ENCODE measurements at places on chromosomes 2 and 18.

- DNase-seq: no peak
Measured at GRCh38 chr2:15253835-15254286, 307.3 kb downstream of the NBAS start.

- no peak for DNase-seq
Measured at GRCh38 chr2:226818930-226819329, 16.9 kb upstream of the RHBDD1 start.

- no peak for DNase-seq
Measured at GRCh38 chr2:59655809-59656208, 897.6 kb downstream of the BCL11A start.

DNA sequence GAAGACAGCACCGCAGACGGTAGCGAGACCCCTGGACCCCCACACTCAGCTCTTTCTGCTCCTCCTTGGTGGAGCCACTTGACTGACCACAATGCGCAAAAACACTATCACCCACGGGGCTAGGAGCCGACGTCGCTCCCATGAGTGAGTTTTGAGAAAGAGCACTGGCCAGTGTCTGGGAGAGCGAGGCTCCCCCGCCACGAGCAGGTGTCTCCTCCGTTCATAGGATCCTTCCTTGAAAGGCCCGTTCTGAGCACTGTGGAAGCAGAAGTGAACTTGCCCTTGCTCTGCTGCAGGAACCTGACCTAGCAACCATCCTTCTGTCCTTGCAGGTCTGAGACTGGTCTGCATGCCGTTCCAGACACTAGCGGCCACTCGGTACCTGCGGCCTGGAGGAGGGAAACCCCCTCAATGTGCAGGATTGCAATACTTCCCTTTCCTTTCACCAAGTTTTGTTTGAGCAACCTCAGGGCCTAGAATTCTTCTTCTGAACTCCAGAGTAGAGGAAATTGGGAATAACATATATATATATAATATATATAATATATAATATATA is 12.9 kb upstream of the ZNF516 start:
- no peak for DNase-seq

DNA sequence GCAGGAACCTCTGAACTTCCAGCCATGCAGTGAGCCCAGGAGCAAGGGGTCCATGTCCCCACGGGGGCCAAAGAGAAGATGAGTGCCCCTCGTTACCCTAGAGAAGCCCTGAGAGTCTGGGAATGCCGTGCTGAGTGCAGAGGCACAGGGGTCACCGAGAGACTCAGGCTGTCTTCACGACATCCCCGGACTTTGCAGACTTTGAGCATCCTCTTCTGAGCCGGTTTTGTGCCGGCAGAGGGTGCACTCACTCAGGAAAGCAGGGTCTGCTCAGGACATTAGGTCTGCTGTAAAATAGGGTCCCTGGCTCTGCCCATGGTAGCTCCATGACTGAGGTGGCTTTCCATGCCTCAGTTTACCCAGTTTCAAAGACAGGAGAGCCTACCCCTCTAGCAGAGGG is 71.0 kb downstream of the GALNT14 start:
- no peak for DNase-seq

- no peak for DNase-seq
Measured at GRCh38 chr2:133338224-133338623, 230.0 kb downstream of the NCKAP5 start.

- DNase-seq: no peak
Measured at GRCh38 chr18:58400331-58400870, 228.5 kb downstream of the ALPK2 start.

DNA sequence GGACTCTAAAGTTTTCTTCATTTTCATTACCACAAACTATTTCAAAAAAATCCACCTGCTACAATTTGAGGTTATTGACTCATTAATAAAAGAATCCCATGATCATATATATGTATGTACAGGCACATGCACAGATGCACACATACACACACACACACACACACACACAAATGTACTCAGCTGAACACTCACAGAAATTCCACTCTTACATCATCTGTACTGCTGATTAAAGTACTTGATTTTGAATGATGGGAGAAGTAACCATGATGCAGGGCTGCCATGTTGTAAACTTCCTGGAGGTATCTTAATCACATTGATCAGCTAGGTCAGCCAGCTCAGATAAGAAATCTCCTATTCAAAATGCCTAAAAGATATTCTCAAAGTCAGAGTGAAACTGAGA is 1313.2 kb upstream of the NRXN1 start:
- DNase-seq: no peak

GRCh38 chr2:24147364-24147763 is 24.1 kb downstream of the FAM228B start:
- DNase-seq: no peak

GRCh38 chr2:60621688-60622429 is 68.4 kb upstream of the BCL11A start:
- DNase-seq: no peak

DNA sequence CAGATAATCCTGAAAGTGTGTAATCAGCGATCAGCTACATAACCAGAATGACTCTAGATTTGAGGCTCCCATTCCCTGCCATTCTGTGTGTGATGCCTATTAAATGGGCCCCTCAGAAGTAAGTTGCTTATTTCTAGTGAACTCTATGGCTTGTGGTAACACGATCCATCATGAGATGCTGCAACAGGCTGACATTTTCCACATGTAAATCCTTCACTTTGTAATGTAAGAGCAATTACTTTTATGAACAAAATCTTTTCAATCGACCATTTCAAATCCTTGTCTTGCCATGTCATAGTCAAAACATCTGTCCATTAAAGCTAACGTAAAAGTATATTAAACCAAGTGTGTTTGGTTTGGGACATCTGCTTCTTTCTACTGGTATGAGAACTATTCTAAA is 175.9 kb upstream of the ETAA1 start:
- no peak for DNase-seq

DNA sequence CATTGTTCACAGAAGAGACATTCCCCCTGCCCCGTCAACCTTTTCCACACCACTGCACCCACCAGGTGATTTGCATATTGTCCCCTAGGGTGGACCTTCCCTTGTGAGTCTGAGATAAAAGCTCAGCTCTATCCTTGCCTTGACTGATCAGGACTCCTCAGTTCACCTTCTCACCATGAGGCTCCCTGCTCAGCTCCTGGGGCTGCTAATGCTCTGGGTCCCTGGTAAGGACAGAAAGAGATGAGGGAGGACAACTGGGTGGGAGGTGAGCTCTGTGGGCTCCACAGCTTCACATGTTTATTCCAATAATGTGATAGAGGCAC is 1160.1 kb downstream of the RPIA start:
- DNase-seq: no peak

DNA sequence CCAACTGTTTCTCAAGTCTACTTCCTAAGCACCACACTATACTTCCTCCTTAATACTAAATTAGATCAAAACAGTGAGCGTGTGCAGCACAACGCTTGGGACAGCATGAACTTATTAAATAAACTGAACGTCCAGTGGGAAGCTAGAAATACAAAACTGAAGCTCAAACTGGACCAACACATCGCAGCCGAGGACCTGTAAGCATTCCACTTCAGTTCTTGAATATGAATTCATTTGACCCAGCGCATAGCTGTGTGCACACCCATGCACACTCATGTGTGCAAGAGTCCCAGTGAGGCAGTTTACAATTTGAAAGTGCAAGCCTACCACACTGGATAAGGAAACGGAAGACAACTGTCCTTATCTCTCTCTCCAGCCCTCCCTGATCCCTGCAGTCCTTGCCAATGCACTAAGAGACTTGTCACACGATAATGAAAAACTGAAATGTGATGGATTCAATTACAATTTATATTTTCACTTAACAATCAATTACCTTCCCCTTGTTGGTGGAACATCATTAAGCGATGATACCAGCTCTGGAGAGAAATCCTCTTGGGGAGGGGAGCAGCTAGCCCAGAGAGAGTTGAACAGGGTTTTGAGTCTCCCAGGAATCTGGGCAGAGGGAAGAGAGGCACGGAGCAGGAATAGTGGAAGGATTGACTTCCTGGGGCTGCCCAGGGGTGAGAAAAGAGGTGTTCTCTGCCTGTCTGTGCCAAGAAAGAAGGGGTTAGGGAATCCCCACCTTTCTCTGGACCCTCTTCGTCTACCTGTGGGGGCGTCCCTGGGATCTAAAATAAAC is 186.5 kb upstream of the KLHL29 start:
- DNase-seq: no peak

GRCh38 chr18:11909061-11909455 is 941 bp upstream of the MPPE1 start:
- DNase-seq: peak; percentile 15

DNA sequence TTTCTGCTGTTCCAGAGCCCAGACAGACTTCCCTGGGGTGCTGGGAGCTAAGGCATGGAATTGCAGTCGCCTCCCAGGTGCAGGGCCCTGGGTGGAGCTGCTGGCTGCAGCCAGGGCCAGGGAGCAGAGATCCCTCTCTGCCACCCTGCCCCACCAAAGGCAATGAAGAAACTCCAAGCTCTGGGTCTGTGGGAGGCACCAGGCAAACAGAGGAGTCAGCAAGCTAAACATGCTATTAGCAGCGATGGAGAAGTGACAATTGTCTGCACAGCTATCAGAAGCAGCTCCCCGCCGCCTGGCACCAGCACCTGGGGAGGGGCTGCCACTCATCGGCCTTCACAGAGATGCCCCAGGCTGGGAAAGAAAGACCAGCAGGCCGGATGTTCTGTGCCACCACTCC is 28.0 kb upstream of the COX5B start:
- DNase-seq: no peak

- no peak for DNase-seq
Measured at GRCh38 chr2:174597009-174597344, 627 bp downstream of the WIPF1 start.

- DNase-seq: no peak
Measured at GRCh38 chr18:34483198-34483597, 226.9 kb upstream of the DTNA start.

Measured in stimulated activated CD4-positive, alpha-beta T cell treated with anti-CD3 and anti-CD28 coated beads, Interleukin-1b, Interleukin-23, amount 100 ng/mL, for 1 hour (primary cell).